Stromal cell of bone marrow (primary cell): ENCODE measurements at places on chromosomes 1 and 21.

- DNase-seq: no peak
Observed at GRCh38 chr1:111576547-111576946, 43.0 kb upstream of the RAP1A start.

DNA sequence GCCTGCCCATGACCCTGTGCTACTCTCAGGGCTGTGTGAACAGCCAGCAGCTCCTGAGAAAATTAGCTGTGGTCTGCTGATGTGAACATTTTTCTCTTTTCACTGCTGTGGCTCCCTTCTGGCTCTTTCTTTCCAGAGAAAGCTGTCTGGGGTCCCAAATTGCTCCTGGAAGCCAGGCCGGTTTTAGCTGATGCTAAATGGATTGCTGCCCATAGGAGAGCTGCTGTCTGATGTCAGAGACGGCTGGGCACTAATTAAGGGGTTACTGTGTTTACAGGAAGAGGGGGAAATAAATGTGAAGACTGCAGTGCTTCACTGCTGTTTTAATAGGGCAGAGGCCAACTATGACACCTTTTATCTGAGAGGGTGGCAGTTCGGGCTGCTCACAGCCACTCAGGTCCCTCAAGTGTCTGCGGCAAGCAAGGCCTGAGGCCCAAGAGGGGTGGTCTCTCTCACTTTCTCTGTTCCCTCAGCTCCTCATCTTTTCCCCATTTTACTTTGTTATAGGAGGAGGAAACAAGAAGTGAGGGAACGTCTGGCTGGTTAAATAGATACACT, 106.0 kb upstream of the GNG12 start:
- DNase-seq: no peak

DNA sequence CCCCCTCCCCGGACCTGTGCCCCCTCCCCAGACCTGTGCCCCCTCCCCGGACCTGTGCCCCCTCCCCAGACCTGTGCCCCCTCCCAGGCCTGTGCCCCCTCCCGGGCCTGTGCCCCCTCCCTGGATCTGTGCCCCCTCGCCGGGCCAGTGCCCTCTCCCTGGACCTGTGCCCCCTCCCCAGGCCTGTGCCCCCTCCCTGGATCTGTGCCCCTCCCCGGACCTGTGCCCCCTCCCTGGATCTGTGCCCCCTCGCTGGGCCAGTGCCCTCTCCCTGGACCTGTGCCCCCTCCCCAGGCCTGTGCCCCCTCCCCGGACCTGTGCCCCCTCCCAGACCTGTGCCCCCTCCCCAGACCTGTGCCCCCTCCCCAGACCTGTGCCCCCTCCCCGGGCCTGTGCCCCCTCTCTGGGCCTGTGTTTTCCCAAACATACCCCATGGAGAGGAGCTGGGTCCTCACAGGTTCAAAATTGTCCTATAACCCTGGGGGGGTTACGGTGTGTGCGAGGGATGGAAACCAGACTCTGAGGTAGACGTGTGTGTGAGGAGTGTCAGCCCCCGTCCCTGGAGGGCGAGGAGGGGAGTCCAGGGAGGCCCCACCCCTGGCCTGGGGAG, 47.6 kb upstream of the POFUT2 start:
- DNase-seq: no peak

DNA sequence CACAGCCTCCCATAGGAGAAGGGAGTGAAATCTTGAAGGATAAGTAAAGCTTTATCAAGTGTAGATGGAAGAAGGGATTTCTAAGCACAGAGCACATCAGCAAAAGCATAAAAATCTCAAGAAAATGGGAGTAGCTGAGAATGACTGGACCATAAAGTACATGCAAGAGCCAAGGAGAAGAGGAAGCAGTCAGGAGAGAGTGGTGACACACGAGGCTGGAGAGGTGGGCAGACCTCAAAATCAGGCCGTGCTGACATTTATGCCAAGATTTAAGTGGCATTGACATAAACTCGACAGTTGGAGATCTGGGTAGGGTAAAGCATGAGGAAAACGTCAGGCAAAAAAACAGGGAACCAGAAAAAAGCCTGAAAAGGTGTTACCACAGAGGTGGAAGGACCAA, 62.3 kb downstream of the GFI1 start:
- no peak for DNase-seq

GRCh38 chr1:151718011-151718431, 1.4 kb upstream of the CELF3 start:
- DNase-seq: no peak

GRCh38 chr21:44969931-44970755, 30.3 kb downstream of the SLX9 start:
- DNase-seq: no peak

DNA sequence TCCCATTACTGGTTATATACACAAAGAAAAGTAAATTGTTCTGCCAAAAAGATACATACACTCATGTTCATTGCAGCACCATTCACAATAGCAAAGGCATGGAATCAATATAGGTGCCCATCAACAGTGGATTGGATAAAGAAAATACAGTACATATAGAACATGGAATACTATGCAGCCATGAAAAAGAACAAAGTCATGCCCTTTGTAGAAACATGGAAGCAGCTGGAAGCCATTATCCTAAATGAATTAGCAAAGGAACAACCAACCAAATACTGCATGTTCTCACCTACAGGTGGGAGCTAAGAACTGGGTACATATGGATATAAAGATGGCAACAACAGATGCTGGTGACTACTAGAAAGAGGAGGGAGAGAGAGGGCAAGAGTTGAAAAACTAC, 132.6 kb downstream of the PLD5 start:
- no peak for DNase-seq
